ENCODE measurements at places on chromosomes 16 and 17. TPM values are rescaled to one million over a fixed set of nuclear protein-coding genes. Genes with fewer than 3 reads are reported as not detected.

Gene TMEM238L
- total RNA-seq: not detected

Gene CNTD1
- not detected for total RNA-seq

Gene SOST
- total RNA-seq: not detected

Gene SLC5A10
- not detected for total RNA-seq

Gene C1QTNF8
- total RNA-seq: not detected

Data from epithelial cell of alveolus of lung (primary cell).